ENCODE measurements at places on chromosomes 4 and X.

DNA sequence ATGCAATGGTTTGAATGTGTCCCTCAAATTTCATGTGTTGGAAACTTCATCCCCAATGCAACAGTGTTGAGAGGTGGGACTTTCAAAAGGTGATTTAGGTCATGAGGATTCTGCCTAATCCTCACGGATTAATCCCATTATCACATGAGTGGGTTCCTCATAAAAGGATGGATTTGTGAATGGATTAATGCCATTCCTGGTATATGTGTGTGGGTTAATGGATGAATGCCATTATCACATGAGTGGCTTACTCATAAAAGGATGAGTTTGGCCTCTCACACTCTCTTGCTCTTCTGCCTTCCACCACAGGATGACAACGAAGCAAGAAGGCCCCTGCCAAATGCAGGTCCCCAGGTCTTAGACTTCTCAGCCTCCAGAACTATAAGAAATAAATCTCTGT is 30.5 kb upstream of the NEUROG2 start:
- no peak for DNase-seq

DNA sequence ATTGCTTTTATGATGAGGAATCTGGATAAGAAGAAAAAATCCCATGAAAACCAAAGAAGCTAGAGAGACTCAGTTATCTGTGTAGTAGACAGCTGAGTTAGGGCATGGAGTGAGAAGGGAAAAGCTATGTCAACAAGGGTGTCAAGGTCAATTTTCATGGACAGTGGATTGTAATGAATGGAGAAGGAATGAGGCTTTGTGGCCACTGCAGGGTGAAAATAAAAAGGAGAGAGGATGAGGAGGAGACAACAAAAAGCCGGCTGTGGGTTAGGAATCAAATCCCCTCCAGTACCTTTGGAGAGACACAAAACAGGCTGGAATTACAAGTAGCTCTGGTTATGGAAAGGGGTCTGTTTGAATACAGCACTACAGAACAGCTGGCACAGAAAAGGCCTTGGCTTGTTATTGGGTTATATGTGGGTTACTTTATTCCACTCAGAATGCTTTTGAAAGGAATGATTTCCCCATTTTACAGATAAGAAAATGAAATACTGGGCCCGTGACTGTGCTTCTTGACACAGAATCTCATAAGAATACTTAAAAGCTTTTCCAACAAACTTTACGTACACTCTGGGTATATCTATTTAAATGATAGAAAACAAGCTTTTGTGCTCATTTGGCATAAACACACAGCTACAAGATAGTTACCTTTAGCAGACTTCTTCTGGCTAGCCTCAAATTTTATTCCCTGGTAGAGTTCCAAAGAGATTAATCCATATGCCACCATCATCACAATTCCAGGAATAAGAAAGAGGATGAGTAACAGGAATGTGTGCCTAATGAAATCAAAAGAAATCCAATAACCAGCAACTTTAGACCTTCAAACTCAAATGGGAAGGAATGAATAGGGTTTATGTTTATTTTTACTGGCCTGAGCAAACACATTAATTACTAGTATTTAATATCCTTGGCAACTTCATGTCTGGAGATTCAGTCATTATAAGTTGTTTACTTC is 7.5 kb downstream of the CCKAR start:
- DNase-seq = no peak

GRCh38 chr4:21652508-21653231 is 295.9 kb downstream of the KCNIP4 start:
- no peak for DNase-seq

- no peak for DNase-seq
These were observed 167.1 kb downstream of the EFNB1 start for GRCh38 chrX:68995780-68996551.

DNA sequence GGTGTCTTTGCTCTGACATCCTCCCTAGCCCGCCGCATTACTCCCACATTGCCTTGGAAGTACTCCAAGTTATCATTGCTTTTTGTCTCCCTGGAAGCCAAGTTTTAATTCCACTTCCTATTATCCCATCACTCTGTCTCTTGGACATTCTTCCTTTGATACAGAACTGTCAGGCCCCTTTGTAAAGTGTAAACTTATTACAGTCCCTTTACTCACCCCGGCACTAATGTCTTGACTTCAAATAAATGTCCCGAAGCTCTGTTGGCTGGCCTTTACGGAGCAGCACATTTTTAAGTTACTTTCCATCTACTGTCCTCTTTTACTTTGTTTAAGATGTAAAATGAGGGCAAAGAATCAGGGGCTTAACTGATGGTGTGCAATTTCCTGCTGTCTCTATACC is 223.5 kb upstream of the IGFBP7 start:
- no peak for DNase-seq

DNA sequence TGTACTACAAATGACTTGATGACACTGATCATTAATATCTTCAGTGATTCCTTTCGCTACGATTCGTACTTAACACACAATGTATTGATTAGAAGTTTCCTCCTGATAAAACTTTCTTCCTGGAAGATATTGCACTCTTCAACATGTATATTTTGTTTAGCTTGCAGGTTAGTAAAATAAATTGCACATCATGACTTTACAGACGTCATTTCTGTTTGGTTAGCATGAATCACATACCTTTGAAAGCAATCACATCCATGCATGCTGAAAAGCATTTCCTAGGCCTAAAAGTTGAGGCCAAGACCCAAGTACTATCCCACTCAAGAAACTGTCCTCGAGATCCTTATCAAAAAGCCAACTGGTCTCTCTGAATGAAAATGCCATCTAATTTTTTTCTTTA is 1841.0 kb upstream of the PCDH7 start:
- no peak for DNase-seq

- no peak for DNase-seq
These were observed 42.2 kb downstream of the TLL1 start for GRCh38 chr4:165915215-165915614.

GRCh38 chrX:1496076-1496475 is 40.9 kb downstream of the P2RY8 start:
- no peak for DNase-seq

DNA sequence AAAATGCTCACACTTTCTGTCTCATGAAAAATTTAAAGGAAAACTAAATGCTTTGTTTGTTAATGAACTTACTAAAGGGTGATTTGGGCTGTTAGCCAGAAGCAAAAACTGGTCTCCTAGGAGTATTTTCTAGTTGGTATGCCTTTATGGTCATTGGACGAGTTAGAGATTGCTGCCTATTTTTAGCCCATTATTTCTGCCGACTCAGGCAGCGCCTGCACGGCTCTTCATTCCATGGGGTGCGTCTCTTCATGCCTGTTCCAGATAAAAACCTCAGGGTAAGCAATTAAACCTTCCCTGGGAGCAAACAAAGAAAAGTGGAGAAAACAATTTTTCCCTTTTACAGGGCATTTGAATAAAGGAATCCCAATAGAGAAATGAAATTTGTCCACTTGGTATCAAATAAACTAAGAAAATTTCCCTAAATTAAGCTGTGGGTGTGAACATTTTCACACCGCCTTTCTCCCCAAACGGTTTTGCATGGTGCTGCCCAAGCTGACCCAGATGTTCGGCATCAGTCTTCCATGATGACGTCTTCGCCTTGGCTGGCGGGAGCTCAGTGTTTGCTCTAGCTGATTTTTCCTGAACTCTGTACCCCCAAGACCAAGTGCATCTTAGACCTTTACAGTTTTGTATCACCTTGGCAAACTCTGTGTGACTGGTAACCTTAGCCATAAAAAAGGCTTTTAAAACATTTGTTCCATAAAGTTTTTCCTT is 61.7 kb upstream of the ADGRG2 start:
- DNase-seq = no peak

DNA sequence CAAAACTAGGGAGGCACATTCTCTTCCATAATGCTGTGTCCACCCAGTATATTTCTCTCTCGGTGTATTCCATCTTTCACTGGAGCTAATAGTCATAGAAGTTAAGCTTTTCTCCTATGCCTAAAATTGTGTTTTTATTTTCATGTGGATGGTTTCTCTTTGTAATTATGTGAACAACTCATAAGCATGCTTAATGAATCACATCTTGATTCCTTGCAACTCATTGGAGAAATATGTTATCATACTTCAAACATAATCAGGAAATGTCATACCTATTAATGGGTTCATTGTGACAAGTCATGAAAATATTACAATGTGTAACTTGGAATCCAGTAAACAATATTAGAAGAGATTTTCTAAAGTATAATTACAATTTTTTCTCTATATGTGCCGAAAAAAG is 186.3 kb downstream of the SLC7A11 start:
- no peak for DNase-seq
